ENCODE measurements at places on chromosomes 16 and 17.

GRCh38 chr16:11596572-11597226, 10.0 kb upstream of the LITAF start:
- no peak for DNase-seq

GRCh38 chr16:66600477-66600876, 4.0 kb upstream of the CMTM3 start:
- DNase-seq: no peak

DNA sequence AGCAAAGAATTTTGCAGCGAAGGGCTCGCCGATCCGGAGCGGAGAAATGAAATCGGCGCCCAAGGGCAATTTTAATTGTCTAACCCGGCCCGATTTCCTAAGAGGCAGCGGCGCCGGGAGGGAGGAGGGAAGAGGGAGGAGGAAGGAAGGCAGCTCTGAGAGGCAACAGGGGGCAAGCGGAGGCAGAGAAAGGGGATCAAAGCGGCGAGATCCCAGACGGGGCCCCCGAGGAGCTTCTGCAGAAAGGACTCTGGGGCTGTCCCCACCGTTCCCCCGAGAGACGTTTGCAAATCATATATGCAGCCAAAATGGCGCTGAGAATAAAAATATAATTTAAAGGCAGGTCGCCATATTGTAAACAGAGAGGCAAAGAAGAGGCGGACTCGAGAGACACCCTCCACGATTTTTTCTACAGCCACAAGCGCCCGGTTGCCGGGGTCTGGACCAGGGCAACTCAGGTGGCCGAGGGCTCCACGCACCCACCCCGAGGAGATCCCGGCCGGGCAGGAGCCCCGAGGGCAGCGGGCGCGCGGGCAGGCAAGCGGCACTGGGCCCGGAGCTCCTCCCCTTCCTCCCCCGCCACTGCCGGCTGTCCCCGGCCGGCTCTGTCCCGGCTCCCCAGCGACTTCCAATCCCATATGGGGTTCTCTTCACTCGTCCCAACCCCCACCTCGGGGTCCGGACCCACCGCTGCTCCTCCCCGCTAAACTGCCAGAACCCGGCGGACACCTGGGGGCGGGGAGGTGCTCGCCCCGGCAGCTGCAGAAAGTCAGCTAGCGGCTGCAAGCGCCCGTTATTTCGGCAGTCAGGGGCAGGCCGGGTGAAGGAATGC, 1.9 kb downstream of the PHF12 start:
- peak; percentile 73 for DNase-seq

DNA sequence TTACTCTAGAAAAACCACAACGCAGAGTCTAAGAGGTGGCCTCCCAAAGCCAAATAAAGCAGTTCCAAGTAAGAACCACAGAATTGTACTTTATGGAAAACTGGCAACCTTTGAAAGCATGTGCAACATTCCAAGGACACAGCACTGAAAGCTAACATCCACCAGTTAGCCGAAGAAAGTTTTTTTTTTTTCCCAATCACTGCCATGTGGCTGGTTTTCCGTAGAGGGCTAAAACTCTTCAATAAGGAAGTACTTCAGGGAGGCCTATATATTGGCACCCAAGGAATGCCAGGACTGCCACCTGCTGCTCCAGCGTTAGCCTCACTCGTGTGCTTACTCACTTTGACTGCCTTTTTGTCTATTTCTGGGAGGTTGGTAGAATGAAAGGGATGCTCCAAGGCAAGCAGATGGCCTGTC, 25.2 kb downstream of the CEP95 start:
- DNase-seq: no peak

- DNase-seq: peak; percentile 87
Measured at GRCh38 chr16:3952737-3953131, 72.2 kb upstream of the CREBBP start.

DNA sequence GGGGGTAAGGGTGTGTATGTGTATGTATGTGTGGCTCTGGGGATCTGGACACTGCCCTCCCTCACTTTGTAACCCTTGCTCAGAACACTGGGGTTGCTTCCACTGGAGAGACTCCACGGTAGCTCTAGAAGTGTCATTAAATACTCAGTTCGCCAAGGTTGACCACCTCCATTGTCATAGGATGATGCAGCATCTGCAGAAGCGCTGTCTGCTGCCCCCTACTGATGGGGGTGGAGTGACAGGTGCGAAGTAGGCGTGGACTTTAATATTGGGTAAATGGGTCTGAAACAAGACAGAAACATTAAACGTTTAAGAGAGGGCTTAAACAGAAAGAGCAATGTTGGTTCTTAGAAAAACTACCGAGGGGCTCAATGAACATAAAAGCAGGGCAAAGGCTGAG, 35.5 kb upstream of the STAC2 start:
- DNase-seq: no peak

DNA sequence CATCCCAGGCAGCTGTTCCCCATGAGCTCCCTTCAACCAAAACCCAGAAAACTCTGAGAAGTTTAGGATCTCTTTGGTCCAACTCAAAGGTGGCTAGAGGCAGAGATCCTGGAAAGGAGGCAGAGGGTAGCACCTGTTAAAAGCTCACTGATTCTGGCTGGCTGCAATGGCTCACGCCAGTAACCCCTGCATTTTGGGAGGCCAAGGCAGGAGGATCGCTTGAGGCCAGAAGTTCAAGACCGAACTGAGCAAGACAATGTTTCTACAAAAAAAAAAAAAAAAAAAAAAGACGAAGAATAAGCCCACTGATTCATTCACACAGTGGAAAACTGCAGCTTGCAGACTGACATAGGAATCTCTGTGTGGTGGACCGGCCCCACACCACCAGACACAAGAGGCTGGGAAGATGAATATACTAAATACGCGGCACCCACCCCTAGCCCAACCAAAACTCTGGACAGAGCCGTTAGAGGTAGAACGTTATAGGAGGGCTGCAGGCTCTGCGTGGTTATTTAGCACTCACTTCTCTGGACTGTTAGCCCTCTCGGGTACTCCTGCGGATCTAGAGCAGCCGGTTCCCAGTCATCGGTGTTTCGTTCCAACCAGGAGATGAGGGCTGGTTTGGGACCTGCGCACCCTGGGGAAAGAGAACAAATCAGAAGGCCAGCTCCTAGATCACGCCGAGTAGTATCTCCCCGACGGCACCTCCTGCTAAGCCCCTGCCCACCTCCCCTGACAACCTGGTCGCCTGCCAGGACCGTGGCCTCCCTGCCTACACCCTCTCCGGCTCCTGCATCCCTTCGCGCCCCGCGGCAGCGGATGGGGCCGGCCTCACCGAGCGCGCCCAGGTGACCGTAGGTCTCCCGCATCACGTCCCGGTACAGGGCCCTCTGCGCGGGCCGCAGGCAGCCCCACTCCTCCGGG, 925 bp downstream of the ZNF689 start:
- DNase-seq: peak; percentile 49

DNA sequence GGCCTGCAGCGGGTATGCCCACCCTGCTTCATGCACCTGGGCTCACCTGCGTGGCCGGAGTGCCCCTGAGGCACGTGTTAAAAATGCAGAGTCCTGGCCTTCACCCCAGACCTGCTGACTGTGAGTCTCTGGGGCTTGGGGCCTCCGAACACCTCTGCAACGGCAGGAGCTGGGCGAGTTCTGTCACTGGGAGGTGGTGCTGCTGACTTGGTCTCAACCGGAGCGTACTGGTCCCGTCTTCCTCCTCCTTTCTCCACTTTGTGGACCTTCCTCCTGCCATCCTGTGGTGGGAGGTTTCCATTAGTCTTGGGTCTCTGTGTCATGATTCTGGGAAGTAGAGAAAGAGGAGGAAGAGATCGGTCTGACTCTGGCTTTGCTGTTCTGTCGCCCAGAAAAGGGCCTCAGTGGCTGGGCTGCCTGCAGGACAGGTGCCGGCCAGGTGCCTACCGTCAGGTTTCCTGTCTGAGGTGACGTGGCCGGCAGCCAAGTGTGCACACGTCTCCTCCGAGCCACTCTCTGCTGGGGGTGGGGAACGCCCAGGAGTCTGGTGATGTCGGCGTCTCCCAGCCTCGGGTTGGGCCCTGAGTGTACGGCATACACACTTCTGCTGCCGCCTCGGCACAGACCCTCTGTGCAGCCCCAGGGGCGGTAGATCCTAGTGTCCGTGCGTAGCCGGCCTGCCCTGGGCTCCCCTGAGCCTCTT, 6.9 kb downstream of the TSC2 start:
- no peak for DNase-seq

- no peak for DNase-seq
Measured at GRCh38 chr16:71882505-71883167, 1.3 kb downstream of the ZNF821 start.

DNA sequence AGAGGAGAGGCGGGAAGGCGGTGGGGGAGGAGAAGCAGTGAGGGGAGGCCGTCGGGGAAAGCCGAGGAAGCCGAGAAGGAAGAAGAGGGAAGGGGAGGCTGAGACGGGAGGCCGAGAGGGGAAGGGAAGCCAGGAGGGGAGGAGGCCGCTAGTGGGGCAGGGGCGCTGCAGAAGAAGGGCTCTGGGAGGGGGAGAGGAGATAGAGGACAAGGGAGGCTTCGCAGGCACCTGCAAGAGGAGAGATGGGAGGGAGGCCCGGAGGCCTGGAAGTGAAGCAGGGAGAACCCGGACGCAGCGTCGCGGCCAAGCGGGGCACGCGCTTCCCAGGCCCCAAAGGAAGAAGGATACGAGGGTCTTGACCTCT, 2.3 kb downstream of the C17orf58 start:
- no peak for DNase-seq

DNA sequence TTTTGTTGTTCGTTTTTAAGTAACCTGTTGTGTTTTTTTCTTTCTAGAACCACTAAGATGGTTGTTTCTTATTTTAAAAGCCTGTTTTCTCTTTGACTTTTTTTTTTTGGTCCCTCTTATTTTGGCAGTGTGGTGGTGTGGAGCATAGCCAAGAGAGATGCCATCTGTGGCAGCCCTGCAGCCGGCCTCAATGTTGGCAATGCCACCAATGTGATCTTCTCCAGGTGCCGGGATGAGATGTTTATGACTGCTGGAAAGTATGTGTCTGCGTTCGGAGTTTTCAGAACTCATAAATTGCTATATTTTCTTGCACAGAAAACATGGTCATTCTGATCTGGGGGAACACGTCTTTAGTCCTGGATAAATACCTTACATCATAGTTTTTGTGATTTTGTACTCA, 17.6 kb downstream of the CFAP52 start:
- no peak for DNase-seq

DNA sequence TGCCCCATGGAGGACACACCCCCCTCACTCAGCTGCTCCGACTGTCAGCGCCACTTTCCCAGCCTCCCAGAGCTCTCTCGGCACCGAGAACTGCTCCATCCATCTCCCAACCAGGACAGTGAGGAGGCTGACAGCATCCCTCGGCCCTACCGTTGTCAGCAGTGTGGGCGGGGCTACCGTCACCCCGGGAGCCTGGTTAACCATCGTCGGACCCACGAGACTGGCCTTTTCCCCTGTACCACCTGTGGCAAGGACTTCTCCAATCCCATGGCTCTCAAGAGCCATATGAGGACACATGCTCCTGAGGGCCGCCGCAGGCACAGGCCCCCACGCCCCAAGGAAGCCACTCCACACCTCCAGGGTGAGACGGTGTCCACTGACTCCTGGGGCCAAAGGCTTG, 2.1 kb downstream of the ZNF646 start:
- no peak for DNase-seq

DNA sequence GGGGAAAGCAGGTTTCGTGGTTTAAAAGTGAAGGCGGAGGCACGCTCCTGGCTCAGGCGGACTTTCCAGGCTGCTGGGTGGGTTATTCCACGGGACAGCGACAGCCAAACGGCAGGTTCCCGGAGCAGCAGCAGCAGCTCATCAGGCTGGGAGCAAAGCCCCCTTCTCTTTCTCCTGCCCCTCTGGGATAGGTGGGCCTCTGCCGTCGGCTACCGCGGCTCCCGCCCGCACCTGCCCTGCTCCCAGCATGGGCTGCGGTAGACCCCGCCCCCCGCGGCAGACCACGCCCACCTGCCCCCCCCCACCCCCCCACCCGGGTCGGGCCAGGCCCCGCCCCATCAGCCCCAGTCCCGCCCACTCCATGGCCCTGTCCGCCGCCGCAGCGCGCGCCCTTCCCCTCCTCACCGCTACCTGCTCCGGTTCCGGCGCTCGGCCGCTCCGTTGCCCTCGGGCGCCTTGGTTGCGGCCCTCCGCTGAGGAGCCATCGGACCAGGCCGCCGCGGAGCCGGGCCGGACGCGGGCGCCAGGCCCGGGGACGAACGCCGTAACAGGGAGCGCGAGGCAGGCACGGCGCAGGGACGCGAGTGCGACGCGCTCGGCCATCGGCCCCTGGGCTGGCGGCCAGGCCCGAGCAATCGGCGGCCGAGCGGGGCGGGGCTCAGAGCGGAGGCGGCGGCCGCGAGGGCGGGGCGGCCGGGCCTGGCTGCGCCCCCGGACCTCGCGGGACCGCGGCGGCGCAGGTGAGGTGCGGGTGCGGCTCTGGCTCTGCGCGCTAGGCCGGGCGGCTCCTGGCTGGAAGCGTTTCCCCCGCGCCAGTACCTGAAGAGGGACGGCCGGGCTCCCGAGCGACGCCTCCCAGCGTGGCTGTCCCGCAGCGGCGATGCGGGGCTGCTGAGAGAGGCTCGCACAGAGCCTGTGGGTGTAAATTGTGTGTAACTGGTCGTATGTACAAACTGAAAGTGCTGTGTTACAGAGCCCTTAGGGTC, at the start of the genes HEXD and OGFOD3:
Gene HEXD, plus strand, starts transcription at position 347 of the 986 bp plus-strand sequence. CDS start 1,453 bp downstream, outside the sequence.
Gene OGFOD3, minus strand, starts transcription at position 586 of the 986 bp plus-strand sequence. Its CDS starts 101 bp downstream, at position 485.
- DNase-seq: peak; percentile 83

DNA sequence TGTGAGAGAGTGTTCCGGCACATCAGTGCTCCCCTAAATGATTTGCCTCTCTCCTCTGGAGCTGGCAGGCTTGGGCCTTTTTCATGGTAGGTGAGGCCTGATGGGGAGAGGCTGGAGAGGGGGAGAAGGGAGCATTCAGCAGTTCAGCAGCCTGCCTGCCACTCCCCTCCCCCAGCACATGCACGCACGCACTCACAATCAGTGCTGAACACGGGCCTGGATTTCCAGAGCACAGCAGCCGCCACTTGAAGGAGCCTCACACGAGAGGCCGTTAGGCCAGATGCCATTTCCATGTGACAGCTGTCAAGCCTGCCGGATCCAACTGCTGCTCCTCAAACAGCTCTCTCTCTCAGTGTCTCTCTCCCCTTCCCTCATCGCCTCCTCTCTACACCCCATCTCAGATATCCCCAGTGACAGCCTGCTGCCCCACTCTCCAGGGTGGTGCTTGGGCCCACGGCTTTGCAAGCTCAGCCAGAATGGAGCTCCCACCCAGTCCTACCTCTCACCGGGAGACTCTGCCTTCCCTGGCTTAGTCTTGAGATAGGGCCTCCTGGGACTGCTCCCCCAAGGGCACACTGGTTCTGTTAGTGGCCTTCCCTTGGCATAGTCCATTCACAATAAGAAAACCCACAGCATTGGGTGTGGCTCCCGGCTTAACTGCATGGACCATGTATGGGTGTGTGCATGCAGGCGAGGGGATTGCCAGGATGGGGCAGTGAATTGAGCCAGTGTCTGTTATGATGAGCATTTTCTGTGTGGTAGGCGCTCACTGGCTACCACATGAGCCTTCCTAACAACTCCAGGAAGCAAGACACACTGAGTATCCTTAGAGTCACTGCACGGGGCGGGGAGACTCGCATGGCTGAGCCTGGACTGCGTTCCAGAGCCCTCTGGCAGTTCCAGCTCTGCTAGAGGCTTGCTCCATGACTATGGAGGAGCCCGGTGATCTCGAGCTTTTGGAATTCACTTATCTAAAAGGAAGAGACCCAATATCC, 226.2 kb downstream of the CCDC182 start:
- DNase-seq: peak; percentile 66

- no peak for DNase-seq
Measured at GRCh38 chr17:77300016-77300686, 159.4 kb downstream of the SEC14L1 start.
